ENCODE measurements at places on chromosomes 4 and X. TPM values are rescaled to one million over a fixed set of nuclear protein-coding genes. Genes with fewer than 3 reads are reported as not detected.
A peak's percentile ranks its signal among the peaks of the same experiment; 100 is the strongest.

GRCh38 chr4:13917015-13917414 lies 289.5 kb upstream of the BOD1L1 start:
- DNase-seq: no peak

- DNase-seq: no peak
These were observed 57.2 kb downstream of the NHS start for GRCh38 chrX:17432158-17432557.

DNA sequence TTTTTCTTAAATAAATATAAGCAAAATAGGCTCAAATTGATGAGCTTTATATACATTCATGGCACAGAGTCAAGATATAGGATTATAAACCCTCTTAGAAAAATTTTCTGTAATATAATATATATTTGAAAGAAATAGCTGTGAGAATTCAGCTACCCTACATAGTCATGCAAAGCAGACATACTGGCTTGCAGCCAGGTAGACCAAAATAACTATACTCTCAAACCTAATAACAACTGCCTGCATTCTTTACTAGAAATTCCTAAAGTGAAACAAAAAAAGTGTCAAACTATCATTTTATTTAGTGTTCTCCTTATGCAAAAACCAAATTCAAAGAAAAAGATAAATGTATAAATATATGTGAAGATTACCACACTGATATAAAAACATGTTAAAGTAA lies 1390.2 kb downstream of the C4orf33 start:
- DNase-seq: no peak

GRCh38 chr4:86968547-86968946 lies 33.7 kb downstream of the AFF1 start:
- DNase-seq: no peak

DNA sequence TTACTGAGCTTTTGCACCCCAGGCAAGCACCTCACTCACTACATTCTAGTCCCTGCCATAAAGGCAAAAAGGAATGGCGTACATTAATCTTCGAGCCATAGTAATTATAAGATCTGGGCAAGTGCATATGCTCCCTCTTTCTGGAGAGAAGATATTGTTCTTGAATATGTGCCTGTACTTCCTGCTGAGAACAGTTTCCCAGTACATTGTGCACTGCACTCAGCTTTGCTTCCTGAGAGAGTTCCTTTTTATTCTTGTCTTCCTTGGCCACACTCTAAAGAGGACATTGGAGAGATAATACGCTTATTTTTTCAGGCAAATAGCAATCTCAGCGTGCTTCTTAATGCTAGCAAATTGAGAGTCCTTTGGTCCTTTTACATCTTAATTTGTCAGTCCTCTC lies 909.0 kb upstream of the PCDH10 start:
- DNase-seq: no peak

- no peak for DNase-seq
These were observed 5.4 kb upstream of the SH3BP2 start for GRCh38 chr4:2787230-2788100.

DNA sequence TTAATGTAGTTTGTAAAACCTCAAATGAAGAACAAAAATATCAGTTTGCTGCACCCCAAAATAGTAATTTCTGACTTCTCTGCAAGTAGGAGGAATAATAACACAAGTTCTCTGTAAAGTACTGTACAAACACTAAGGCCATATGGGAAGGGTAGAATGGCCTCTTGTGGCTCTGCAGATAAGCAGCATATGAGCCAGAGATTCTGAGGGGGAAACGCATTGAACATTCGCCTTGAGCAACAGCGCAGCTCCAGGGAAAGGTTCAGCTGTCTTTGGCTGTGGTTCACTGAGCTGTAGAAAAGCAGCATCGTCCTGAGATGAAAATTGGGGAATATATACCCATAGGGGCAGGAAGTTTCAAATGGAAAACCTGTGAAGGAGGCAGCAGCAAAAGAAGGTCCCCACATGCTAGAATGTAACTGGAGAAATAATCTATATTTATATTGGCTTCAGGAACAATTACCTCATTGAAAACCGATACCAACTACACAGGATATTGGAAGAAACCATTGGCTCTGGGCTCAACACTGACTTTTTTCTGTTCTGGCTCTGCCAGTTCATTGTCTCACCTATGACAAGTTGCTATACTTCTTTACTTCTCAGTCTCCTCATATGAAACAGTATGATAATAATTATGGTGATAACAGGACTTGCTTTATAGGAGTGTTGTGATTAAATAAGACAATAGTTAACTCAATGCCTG lies 357.6 kb upstream of the CPEB2 start:
- no peak for DNase-seq

DNA sequence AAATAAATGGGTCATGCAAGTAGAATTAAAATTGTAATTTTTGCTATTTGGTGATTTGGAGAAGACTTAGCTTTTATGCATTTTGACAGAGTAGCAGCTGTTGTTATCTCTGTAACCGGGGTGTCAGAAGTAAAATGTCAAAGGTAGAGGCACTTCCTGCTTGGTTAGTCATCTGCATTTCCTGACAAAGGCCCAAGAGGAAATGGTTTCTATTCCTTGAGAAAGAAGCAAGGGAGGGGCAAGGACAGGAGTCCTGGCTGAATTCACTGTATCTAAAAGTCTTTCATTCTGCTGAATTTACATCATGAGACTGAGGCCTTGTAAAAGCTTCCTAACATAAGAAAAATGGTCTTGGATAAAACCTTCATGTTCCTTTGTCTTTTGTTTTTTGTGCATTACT lies 550.9 kb upstream of the BOD1L1 start:
- DNase-seq: no peak

DNA sequence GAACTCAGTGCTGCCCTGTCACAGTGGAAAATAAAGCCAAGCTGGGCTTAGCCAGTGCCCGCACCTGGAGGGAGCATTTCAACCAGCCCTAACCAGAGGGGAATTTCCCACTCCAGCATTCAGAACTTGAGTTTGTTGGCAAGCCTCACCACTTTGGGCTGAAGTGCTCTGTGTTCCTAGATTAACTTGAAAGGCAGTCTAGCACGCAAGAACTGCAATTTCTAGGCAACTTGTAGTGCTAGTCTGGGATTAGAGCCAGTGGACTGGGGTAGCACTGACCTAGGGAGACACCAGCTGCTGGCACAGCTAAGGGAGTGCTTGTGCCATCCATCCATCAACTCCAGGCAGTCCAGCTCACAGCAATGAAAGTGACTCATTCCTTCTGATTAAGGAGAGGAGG lies 1060.6 kb upstream of the GRID2 start:
- DNase-seq: no peak

GRCh38 chr4:110367156-110367555 lies 108.8 kb upstream of the ENPEP start:
- DNase-seq: no peak

DNA sequence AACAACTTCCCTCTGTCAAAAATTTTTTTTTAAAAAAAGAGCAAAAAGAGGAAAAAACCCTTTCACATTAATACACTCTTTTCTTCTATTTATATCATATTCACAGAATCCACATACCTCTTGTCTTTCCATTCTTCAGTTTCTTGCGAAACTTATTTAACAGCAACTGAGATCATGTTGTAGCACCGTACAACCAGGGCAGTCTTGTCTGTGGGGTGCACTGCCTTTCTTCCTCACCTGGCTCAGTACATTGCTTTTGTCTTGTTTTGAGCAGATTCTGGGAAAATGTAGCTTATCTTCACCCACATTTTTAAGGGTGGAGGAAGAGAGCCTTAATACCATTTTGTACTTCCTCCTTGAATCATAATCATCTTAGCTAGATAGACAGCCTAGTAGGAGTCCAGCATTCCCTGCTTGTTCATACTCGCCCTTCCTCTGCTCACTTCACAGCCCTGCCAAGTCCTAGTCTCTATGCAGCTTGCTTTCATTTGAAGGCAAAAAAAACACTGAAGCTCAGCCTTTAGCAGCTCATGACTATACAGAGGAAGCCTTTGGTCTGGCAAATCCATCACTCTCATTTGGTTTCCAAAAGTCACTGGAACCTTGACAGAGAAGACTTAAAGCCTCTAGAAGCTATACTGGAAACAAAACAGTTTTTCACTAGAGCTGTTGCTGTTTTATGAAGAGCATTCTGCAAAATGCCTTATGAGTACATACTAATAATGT lies 140.6 kb upstream of the BANK1 start:
- no peak for DNase-seq

GRCh38 chr4:23789762-23790161 lies 100.1 kb downstream of the PPARGC1A start:
- peak; percentile 46 for DNase-seq

DNA sequence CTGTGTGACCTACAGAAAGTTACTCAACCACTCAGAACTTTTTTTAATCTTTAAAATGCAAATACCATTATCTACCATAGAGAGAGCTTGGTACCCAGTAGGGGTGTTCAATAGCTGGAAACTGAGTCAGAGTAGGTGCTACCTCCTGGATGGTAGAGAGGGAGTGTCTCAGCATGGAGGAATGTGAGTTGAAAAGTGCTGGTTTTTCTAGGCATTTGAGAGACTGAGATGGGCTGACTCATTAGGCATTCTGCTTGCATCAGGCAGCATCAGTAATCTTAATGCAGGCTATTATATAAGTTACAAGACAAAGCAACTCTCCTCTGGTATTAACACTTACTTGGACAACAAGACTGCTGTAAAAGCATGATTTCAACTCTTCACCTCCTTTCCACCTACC lies 70.9 kb upstream of the ARHGEF9 start:
- no peak for DNase-seq

DNA sequence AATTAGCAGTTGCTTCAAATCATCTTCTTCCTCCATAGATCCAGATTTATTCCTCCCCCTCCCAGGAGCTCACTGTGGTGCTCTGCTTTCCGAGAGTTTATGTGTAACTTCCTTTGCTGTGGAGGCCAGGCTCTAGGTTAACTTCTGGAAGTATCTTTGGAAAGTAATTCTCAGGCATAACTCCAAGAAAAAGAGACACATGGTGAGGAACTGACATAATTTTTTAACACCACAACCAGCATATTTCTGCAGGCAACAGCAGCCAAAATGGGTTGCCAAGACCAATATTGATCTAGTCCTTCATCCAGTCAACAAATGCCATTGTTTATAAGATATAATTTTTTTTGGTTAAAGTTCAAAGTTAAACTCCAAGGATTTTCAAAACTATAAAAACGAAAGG lies 114.5 kb upstream of the RBPJ start:
- DNase-seq: peak; percentile 55

GRCh38 chr4:172173206-172173605 lies 360.0 kb downstream of the GALNTL6 start:
- DNase-seq: no peak

GRCh38 chr4:185256446-185256845 lies 47.0 kb downstream of the SNX25 start:
- no peak for DNase-seq

DNA sequence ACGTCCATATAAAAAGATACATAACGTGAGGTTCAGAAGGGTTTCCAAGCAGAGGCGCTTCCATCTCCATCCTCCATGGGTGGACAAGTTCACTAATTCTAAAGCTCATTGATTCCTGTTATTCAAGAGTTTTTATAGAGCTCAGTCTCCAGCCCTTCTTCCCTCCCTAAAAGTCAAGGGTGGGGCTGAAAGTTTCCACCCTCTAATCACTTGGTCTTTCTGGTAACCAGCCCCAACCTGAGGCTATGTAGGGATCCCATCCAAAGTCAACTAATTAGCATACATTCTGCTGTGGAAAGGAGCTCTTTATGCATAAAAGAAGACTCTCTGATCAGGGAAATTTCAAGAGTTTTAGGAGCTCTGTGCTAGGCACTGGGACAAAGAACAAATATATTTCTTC lies 46.9 kb upstream of the VEGFC start:
- no peak for DNase-seq

TIMM8A gene
- 22.0 TPM for polyA plus RNA-seq

GRIA3 gene
- polyA plus RNA-seq: 2.6 TPM

NCBP2L gene
- polyA plus RNA-seq: not detected

TRIM60 gene
- polyA plus RNA-seq: not detected

GAB3 gene
- polyA plus RNA-seq: 2.5 TPM

CITED1 gene
- polyA plus RNA-seq: 12.6 TPM

PHEX gene
- 0.38 TPM for polyA plus RNA-seq

DOK7 gene
- polyA plus RNA-seq: 1.5 TPM

Data from left kidney (tissue), 8 donors.